Breast epithelium (tissue), 4 donors: ENCODE measurements at places on chromosomes 7 and 10. TPM values are rescaled to one million over a fixed set of nuclear protein-coding genes. Genes with fewer than 3 reads are reported as not detected.

TMEM254 gene
- total RNA-seq, result 29.7 TPM

DNA sequence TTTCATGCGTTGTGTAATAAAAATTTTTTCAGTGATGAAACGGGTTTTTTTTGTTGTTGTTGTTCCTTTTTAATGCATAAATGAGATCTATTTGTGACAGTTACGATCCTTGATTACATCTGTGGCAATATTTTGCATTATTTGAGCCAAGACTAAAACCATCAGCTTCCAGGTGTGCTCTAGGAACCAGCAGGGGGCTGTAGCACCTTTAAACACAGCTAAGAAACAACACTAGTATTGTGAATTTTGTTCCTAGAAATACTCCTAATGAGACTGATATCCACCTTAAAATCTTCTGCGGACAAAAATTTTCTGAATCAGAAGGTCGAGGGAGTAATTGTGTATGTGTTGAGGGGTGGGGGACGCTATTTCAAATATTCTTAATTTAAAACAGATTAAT lies 52.6 kb downstream of the FGFBP3 start:
- H3K4me1 ChIP-seq, result no peaks in the 10 kb centered on the region
- H3K27me3 ChIP-seq, result no peaks in the 10 kb centered on the region
- peaks cover 3% of the 10 kb centered on the region for H3K36me3 ChIP-seq
- no peak overlapping the region for H3K4me3 ChIP-seq
- no peak for DNase-seq

DNA sequence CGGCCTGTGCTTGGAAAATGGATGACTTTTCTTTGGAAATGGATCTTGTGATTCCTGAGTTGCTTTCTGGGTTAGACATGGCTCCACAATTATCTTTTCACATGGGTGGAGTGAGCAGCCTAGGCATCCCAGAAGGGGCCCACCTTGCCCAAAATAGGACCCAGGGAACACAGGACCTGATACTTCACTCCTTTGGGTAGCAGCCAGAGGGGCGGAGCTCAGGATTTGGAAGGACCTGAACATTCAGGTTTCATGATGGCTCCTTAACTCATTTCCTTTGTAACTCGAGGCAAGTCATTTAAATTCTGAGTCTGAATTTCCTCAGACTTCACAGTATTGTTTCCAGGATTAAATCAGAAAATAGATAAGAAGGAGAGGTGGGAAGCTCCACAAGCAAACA lies 178.3 kb upstream of the ZMIZ1 start:
- no peak overlapping the region for H3K27ac ChIP-seq
- H3K36me3 ChIP-seq, result no peaks in the 10 kb centered on the region
- H3K4me1 ChIP-seq, result no peaks in the 10 kb centered on the region
- H3K4me3 ChIP-seq, result no peak overlapping the region

DNA sequence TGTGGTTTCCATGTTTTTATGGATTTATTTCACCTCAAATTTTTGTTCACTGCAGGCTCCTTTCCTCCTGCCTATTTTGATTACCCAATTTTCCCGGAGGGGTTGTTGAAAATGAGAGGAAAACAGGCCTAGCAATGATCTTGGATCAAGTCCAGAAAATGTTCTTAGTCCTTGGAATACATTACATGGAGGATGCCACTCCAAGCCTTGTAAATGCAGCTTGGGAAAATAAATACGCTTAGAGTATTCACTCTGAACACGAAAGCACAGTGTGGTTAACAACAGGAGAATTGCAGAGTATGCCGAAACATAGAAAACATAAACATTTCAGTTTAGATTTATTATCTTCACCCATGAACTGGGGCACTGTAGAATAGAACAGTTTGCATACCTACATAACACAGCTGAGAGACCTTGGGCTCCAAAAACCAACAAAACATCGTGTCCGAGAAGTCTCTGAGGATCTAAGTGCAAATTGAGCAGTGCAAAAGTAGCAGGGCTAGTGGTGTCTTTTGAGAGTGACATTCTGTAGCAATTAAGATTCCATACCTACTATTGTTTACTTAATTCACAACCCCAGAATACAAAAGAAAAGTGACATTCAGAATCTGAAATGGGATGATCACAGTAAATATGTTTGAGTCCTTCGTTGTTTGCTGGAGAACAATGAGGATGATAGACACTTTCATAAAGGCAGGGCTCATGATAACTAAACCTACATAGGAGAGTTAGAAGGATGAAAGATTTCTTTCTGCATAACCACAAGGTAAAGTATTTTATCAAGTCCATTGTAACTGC lies 7.6 kb upstream of the CD36 start:
- H3K4me3 ChIP-seq, result no peak overlapping the region
- no peak overlapping the region for H3K27ac ChIP-seq
- no peaks in the 10 kb centered on the region for H3K4me1 ChIP-seq
- no peaks in the 10 kb centered on the region for H3K27me3 ChIP-seq
- H3K36me3 ChIP-seq, result no peaks in the 10 kb centered on the region

SPAM1 gene
- not detected for total RNA-seq

DNA sequence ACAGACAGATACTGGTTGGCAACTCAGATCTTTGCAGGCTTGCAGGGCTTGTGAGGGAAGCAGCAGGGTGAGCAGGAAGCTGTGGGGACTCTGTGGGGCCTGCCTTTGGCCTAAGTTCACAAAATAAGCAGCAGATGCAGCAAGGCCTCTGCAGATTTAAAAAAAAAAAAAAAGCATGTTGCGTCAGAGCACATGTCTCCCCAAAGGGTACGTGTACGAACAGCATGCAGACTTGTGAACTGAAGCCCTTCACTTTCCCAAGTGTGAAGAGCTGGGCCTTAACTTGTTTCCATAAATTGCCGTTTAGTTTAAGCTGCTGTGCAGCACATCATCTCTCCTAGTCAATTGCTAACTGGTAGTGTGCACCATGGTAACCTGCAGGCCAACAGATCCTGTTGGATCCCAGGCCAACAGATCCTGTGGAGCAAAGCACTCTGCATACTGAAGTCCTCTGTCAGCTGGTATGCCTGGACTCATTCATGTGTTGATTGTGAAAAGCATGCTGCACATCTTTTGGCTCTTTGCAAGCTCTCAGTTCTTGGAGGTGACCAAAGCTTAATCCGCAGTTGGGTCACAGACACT lies 10.8 kb upstream of the XPNPEP1 start:
- DNase-seq, result no peak
- peaks cover 4% of the 10 kb centered on the region for H3K4me1 ChIP-seq
- H3K27me3 ChIP-seq, result no peaks in the 10 kb centered on the region
- H3K27ac ChIP-seq, result no peak overlapping the region
- H3K4me3 ChIP-seq, result no peak overlapping the region
- no peaks in the 10 kb centered on the region for H3K36me3 ChIP-seq

CTTNBP2 gene
- 37.0 TPM for total RNA-seq

GRID2IP gene
- total RNA-seq, result 0.88 TPM

AGAP9 gene
- 6.0 TPM for total RNA-seq

MYL10 gene
- total RNA-seq, result not detected

GRCh38 chr10:79264942-79265341 lies 82.3 kb upstream of the PPIF start:
- peak; percentile 80 for DNase-seq
- H3K27ac ChIP-seq, result peak overlapping the region; percentile 89
- no peak overlapping the region for H3K4me3 ChIP-seq
- no peaks in the 10 kb centered on the region for H3K36me3 ChIP-seq
- H3K4me1 ChIP-seq, result peaks cover 14% of the 10 kb centered on the region

DNA sequence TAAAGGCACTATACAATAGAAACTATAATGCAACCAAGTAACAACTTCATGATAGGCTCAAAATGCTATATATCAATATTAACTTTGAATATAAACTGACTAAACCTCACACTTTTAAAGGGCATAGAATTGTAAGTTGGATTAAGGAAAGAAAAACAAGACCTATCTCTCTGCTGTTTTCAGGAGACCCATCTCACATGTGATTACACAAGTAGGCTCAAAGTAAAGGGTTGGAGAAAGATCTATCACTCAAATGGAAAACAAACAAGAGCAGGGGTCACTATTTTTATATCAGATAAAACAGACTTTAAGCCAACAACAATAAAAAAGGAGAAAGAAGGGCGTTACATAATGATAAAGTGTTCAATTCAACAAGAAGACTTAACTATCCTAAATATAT lies 155.5 kb downstream of the CDK14 start:
- no peak overlapping the region for H3K27ac ChIP-seq
- H3K4me1 ChIP-seq, result no peaks in the 10 kb centered on the region
- H3K4me3 ChIP-seq, result no peak overlapping the region
- no peaks in the 10 kb centered on the region for H3K36me3 ChIP-seq
- H3K27me3 ChIP-seq, result no peaks in the 10 kb centered on the region

DNA sequence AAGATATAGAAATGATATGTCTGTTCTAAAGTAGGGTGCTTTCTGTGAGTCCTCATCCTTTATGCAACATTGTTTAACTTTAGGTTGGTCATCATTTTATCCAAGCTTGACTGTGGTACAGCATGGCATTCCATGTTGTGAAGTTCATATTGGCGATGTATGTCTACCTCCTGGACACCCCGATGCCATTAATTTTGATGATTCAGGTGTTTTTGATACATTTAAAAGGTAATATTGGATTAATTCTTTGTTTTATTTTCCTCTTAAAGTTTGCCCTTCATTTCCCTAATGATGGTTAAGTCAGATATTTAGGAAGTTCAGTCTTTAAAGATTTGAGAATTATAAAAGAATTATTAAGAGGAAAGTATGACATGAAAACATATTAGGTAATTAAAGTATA lies 21.3 kb downstream of the HBP1 start:
- H3K27me3 ChIP-seq, result no peaks in the 10 kb centered on the region
- DNase-seq, result no peak
- H3K36me3 ChIP-seq, result peaks cover 16% of the 10 kb centered on the region
- H3K27ac ChIP-seq, result no peak overlapping the region
- no peak overlapping the region for H3K4me3 ChIP-seq
